Urinary bladder (tissue), 4 donors: ENCODE measurements at places on chromosomes 7 and 10. TPM values are rescaled to one million over a fixed set of nuclear protein-coding genes. Genes with fewer than 3 reads are reported as not detected.

- no peak for DNase-seq
Observed at GRCh38 chr10:47306387-47307210, 6.6 kb downstream of the GDF10 start.

DNA sequence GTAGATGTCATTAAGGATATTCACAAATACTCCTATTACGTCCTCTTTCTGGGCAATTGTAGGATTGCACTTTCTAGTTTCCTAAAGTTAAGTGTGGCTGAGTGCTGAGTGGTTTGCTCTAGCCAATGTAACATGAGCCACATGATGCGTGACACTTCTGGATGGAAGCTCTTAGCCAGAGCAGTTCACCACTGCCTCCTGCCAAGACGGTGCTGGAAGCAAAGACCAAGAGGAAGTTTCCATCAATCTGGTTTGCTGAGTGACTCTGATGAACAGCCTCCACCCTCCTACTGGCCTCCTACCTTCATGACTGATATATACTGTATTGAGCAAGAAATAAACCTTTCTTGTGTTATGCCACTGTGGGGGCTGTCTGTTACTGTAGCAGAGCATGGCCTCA is 318.1 kb downstream of the KCNMA1 start:
- DNase-seq: no peak

- no peak for DNase-seq
Observed at GRCh38 chr10:111482621-111483216, 405.9 kb downstream of the ADRA2A start.

GRCh38 chr10:128869101-128869749 is 597.8 kb upstream of the MGMT start:
- no peak for DNase-seq

- DNase-seq: no peak
Observed at GRCh38 chr7:111071556-111071955, 19.4 kb upstream of the LRRN3 start.

GRCh38 chr7:158603773-158604755 is 16.4 kb upstream of the PTPRN2 start:
- DNase-seq: no peak

Gene WIPF3
- total RNA-seq: 0.95 TPM
